Left renal cortex interstitium (tissue), 4 donors: ENCODE measurements at places on chromosomes 2 and 18.

DNA sequence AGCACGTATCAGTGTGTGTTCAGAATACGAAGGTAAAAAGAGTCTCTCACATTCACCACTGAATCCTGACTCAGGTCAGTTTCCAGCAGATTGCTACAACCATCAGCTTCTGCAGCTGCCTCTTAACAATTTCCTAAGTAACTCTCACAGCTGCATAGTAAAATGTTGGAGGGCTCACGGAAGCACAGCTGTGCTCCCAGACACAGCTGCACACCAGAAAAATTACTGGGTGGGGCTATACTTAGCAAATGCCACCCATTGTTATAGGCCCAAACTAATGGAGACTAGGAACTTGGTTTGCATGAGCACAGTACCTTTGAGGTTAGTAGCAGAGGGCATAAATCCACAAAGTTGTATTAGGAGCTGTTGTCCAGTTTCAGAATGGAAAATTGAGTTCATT lies 153.9 kb upstream of the ERBB4 start:
- no peak for DNase-seq

- no peak for DNase-seq
Observed at GRCh38 chr2:171244970-171245782, 84.5 kb upstream of the TLK1 start.

DNA sequence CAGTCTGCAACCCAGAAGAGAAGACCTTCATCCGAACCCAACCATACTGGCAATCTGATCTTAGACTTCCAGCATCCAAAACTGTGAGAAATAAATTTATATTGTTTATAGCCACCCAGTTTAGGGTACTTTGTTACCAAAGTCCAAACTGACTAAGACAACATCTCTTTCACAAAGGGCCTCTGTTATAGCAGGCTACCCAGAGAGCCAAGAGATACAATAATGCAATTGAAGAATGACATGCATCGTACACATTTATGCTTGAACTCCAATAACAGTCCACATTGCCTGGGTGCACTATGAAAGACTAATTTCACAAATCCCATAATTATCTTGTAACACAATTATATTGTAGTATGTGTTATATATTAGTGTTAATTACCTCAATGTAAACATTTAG lies 39.1 kb upstream of the ANKRD44 start:
- DNase-seq = no peak

- no peak for DNase-seq
Observed at GRCh38 chr2:53901192-53901591, 41.4 kb upstream of the GPR75 start.

DNA sequence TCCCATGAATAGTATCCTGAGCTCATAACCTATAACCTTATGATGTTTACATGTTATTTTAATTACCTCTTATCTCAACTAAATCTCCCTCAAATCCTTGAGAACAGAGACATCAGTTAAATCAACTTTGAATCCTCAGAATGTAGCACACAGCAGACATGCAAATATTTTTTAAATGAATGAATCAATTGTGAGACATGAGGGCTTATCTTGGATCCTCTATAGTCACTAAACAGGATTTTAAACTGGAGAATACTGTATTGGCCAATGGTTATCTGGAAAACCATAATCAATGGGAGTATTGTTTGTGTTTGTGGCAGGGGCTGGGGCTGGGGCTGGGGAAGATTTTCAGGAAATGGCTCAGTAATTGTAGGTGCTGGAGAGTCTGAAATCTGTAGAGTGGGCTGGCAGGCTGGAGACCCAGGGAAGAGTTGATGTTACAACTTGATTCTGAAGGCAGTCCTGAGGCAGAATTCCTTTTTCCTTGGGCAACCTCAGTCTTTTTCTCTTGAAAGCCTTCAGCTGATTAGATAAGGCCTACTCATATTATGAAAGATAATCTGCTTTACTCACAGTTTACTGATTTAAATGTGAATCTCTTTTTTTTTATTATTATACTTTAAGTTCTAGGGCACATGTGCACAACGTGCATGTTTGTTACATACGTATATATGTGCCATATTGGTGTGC lies 106.3 kb downstream of the NCOA1 start:
- no peak for DNase-seq
